Stimulated activated CD8-positive, alpha-beta memory T cell treated with anti-CD3 and anti-CD28 coated beads, Interleukin-4, amount 100 ng/mL, for 1 hour (primary cell): ENCODE measurements at places on chromosomes 2 and 18.

GRCh38 chr18:25171334-25171733 is 180.6 kb downstream of the ZNF521 start:
- DNase-seq, result no peak

DNA sequence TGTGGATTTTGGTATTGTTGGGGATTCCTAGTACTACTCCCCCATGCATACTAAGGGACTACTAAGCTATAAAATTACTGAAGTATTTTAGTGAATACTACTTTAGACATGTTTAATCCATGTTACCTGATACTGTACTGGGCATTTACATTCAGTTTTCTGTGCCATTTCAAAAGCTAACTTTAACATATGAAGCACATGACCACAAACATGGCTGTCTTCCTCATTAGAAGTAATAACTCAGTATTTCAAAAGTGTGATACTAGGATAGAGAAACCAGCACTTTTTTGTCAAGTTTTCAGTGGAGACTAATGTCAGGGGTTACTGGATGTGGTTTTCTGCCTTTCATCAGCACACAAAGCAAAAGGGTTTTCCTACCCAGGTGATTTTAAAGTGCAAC is 27.9 kb downstream of the WDR33 start:
- DNase-seq, result no peak

DNA sequence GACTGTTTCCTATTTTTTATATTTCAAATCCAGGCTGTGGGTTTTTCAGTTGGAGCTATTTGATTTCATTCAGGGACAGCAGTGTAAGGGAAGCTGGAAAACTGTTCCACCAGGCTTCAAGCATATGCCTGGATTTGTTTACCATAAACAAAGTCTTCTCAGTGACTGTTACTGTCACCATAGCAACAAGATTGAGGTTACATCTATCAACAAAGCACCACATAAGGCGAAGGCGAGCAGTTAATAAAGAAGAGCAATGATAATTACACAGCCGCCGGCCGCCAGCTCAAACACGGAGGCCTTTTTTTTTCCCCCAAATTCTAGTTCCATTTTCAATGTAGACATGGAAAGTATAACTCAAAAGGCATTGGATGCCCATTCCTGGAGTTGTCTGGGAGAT is 553.7 kb upstream of the SYT4 start:
- no peak for DNase-seq

GRCh38 chr18:78595924-78596573 is 383.6 kb upstream of the SALL3 start:
- no peak for DNase-seq

DNA sequence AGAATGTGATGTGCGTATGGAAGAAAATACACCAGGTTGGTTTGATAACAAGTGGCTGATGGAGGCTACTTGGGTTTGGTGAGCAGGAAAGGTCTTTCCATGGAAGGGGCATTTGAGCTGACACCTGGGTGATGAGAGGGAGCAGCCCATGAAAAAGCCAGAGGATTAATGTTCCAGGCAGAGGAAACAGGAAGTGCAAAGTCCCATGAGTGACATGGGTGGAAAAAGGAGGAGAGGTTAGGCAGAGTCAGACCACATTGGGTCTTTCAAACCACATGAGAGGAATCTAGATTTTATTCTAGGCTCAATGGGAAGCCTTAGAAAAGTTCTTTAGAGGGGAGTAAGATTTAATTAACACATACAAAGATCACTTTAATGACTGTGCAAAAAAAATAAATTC is 195.7 kb downstream of the LRATD1 start:
- DNase-seq, result no peak

- DNase-seq, result no peak
These were observed 18.7 kb upstream of the CCBE1 start for GRCh38 chr18:59715966-59716369.

GRCh38 chr2:75088791-75089190 is 110.5 kb downstream of the TACR1 start:
- no peak for DNase-seq

- no peak for DNase-seq
These were observed 2.1 kb upstream of the GAREM2 start for GRCh38 chr2:26170795-26171194.
